ENCODE measurements at places on chromosomes 4 and X.

DNA sequence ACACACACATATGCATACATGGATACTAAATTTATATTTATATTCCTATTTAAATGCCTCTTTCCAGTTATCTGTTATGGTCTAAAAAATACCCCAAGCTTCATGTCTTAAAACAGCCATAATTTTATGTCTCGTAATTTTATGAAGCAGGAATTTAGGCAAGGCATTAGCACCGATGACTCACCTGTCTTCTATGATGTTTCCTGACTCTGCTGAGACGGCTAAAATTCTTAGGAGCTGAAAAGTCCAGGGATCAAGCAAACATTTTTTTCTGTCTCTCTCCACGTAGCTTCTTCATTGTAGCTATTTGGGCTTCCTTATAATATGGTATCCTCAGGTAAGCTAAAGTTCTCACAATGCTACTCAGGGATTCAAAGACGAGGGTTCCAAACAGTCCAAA lies 930.3 kb downstream of the STIM2 start:
- peak; percentile 65 for DNase-seq

DNA sequence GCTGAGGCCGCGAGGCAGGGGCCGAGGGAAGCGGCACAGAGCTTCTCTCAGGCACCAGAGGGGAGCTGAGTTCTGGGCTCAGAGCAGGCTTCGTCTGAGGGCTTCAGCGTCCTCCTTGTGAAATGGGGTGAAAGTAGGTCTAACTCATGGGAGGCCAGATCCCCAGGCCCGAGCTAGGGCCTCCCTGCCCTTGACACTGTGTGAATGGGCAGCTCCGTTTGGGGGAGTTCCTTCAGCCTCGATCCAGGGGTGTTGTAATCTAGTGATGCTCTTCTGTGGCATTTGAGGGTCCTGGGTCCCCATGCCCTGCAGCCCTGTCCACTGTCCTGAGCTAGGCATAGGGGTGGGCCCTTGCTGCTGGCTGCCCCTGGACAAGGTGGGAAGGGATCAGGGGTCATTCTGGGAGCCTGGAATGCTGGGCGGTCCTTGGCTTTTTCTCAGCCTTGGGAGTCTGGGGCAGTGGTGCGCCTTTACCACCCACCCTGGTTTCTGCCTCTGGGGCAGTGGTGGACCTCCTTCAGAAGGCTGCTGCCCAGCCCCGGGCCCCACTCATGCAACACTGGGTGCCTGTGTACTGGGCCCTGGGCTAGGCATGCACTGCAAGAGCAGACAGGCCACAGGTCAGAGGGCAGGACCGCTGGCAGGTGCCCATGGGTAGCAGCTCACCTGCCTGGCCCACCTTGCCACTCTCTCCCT lies 4.1 kb downstream of the SH3BP2 start:
- no peak for DNase-seq

DNA sequence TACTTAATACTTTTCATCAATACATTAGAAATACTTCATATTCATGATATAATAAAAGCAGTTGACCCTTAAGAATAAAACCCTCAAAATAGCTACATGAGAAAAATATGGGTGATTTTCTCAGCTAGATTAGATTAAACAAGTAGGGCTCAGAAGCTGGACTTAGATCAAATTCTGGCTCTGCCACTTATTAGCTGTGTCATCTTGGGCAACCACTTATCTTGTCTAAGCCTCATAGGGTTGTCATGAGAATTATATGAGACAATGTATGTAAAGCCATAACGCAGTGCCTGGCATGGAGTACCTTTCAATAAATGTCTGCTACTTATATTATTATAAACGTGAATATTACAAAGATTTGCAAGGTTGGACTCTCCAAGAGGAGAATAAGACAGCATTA lies 84.3 kb upstream of the PGRMC2 start:
- no peak for DNase-seq

- DNase-seq, result peak; percentile 50
Observed at GRCh38 chr4:55312489-55313101, 33.4 kb upstream of the SRD5A3 start.

- DNase-seq, result peak; percentile 68
Observed at GRCh38 chrX:150635952-150636351, 57.2 kb upstream of the MTMR1 start.

GRCh38 chrX:100931218-100931924 lies 2.7 kb upstream of the XKRX start:
- no peak for DNase-seq

DNA sequence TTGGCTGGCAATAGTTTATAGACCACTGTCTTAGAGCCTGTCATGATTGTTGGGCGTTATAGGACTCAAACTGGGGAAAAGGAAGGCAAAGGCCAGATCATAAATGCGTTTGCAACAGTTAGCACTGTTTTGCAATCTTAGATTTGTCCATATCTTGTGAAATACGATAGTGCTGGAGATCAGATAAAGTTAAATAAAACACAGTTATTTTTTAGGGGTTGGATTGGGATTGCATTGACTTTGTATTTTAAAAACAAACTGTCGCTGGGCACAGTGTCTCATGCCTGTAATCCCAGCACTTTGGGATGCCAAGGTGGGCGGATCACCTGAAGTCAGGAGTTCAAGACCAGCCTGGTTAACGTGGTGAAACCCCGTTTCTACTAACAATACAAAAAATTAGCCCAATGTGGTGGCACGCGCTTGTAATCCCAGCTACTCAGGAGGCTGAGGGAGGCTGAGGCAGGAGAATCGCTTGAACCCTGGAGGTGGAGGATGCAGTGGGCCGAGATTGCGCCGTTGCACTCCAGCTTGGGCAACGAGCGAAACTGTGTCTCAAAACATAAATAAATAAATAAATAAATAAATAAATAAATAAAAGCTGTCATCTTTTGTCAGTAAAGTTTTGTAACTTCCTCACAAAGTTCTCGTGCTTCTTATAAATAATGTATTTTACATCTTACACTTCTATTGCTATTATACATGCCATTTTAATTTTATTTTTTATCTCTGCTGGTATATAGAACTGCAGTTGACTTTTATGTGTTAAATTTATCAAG lies 117.2 kb downstream of the KDM6A start:
- no peak for DNase-seq

DNA sequence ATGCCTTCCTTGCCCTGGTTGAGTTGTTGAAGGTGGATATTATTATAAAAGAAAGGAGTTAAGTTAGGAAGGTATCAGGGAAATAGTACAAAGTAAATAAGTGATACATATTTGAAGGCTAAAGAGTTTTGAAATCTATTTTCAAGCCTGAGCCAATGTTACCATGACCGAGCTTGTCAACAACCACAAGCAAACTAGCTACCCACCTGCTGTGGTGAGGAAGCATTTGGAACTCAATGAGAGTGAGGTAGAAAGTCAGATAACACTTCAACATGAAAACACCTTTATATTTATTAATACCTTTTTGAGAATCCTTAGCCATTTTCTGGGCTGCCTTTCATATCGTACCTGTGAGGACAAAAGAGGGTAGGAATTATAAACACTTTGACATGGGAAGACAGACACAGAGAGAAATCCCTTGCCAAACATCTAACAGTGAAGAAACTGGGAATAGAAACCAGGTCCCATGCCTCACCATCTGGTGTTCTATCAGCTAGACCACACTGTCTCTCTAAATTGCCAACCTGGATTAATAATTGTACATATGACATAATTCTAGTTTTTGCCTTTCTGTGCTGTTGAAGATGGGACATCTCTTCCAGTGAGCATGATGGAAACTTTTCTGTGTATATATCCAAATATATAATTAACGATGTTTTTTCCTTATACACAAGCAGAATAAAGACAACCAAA lies 606.4 kb upstream of the NR3C2 start:
- no peak for DNase-seq

DNA sequence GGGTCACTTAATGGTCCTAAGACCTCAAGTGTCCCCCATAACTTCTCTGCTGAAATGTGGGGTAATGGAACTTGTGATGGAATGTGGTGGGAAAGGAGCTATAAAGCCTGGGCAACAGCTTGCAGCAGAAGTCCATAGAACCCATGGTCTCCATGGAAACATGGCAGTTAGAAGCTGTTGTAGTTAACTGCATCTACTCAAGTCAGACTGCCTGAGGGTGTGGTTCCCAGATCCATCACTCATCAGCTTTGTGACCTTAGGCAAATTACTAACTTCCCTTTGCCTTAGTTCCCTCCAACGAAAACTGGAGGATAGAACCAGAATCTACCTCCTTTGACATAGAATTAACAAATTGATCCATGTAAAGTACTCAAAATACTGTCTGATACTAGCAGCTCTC lies 113.0 kb downstream of the SPATA18 start:
- no peak for DNase-seq

DNA sequence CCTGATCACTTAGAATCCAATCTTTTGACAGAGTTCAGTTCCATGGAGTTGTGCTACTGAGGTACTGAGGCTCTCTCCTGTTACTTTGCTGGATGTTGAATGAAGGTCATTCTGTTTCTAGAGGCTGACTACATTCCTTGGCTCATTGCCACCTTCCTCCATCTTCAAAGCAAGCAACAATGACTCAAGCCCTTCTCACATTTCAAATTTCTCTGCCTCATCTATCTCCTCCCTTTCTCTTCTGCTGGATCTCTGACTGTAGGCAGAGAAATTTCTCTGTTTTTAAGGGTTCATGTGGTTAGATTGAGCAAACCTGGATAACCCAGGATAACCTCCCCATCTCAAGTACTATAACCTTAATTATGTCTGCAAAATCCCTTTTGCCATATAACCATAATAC lies 775.4 kb downstream of the STPG2 start:
- peak; percentile 39 for DNase-seq

- DNase-seq, result peak; percentile 42
Observed at GRCh38 chr4:176735300-176735699, 57.4 kb downstream of the VEGFC start.

Data from fibroblast of skin of abdomen (primary cell).